A549 treated with ZK216348 at 1 μM for 4 hours (cell line): ENCODE measurements at places on chromosomes 2 and 18. TPM values are rescaled to one million over a fixed set of nuclear protein-coding genes. Genes with fewer than 3 reads are reported as not detected.

The RAPGEF4 gene
- total RNA-seq: 0.20 to 0.27 TPM (median 0.25 TPM) in 4 of 5 replicates, not detected in the other

The KCNJ3 gene
- total RNA-seq: not detected in 5 replicates

The CTNNA2 gene
- 0.15 to 0.27 TPM (median 0.21 TPM) in 5 replicates for total RNA-seq

The LRP2 gene
- 0.01 TPM in 1 of 5 replicates, not detected in the others for total RNA-seq

The FAM110C gene
- total RNA-seq: 0.06 to 0.12 TPM (median 0.08 TPM) in 4 of 5 replicates, not detected in the other

The CPO gene
- 0.13 TPM in 1 of 5 replicates, not detected in the others for total RNA-seq

The ERMN gene
- total RNA-seq: not detected in 5 replicates

The CUL3 gene
- total RNA-seq: 57.9 to 83.9 TPM (median 69.0 TPM) in 5 replicates

The FSHR gene
- total RNA-seq: not detected in 5 replicates

The GAD1 gene
- total RNA-seq: 0.49 to 0.60 TPM (median 0.54 TPM) in 5 replicates

The CNGA3 gene
- not detected in 5 replicates for total RNA-seq

The CCDC85A gene
- 0.12 to 0.28 TPM (median 0.17 TPM) in 5 replicates for total RNA-seq

The ACKR3 gene
- 12.0 to 26.8 TPM (median 19.4 TPM) in 5 replicates for total RNA-seq

The NOSTRIN gene
- 1.4 to 3.3 TPM (median 1.8 TPM) in 5 replicates for total RNA-seq

The VIL1 gene
- 0.24 to 0.67 TPM (median 0.35 TPM) in 4 of 5 replicates, not detected in the other for total RNA-seq

The CMPK2 gene
- total RNA-seq: 0.54 to 1.6 TPM (median 1.2 TPM) in 5 replicates

The STK11IP gene
- total RNA-seq: 9.4 to 21.0 TPM (median 17.7 TPM) in 5 replicates

The IL36A gene
- total RNA-seq: not detected in 5 replicates

The SLC8A1 gene
- 0.27 to 0.57 TPM (median 0.41 TPM) in 5 replicates for total RNA-seq
